ENCODE measurements at places on chromosomes 7 and 10. TPM values are rescaled to one million over a fixed set of nuclear protein-coding genes. Genes with fewer than 3 reads are reported as not detected.

The INMT gene
- total RNA-seq: 5.4 TPM

The ITIH2 gene
- total RNA-seq: not detected

The TUBB8 gene
- not detected for total RNA-seq

The EGR2 gene
- total RNA-seq: 23.6 TPM

The ASZ1 gene
- not detected for total RNA-seq

The PANK1 gene
- total RNA-seq: 24.6 TPM

The NT5C2 gene
- total RNA-seq: 43.2 TPM

The SP4 gene
- total RNA-seq: 9.5 TPM

DNA sequence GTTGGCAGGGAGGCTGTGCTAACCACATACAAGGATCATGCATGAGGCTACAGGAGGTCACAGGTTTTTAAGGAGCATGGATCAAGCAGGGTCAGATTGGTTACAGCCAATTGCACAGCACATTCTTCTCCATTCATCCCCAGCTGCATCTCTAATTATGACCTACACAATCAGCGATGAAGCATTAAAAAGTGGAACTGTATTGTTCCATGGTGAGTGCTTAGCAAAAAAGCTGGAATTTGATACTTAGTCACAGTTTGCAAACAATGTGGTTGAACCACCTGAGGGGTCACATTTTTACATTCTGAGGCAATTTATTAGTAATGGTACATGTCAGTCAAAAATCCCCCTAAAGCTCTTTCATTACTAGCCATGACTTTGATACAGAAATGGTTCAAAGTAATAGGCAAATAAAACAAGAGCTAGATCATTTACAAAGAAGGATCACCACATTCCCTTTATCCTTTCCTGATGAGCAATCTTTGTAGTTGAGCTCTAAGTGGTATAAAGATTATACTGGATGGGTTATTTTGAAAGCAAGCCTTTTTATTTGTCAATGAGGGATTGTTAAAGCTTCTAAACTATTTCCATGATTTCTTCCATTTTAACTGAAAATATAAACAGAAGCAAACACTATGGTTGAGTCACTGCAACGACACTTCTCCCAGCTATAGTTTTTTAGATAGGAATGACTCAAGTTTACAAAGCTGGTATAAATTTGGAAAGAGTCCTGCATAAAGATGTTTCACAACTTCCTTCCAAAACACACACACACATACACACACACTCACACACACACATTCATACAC is 217.8 kb upstream of the SEMA3A start:
- no peak for DNase-seq

- no peak for DNase-seq
Observed at GRCh38 chr10:103750836-103751235, 104.5 kb downstream of the SH3PXD2A start.

GRCh38 chr7:7972128-7972527 is 3.5 kb downstream of the GLCCI1 start:
- no peak for DNase-seq

GRCh38 chr7:36563706-36564327 is 160.5 kb downstream of the AOAH start:
- no peak for DNase-seq

GRCh38 chr7:151900986-151901621 is 24.2 kb upstream of the PRKAG2 start:
- DNase-seq: peak; percentile 52

GRCh38 chr7:84697506-84697905 is 489.4 kb downstream of the SEMA3D start:
- no peak for DNase-seq

DNA sequence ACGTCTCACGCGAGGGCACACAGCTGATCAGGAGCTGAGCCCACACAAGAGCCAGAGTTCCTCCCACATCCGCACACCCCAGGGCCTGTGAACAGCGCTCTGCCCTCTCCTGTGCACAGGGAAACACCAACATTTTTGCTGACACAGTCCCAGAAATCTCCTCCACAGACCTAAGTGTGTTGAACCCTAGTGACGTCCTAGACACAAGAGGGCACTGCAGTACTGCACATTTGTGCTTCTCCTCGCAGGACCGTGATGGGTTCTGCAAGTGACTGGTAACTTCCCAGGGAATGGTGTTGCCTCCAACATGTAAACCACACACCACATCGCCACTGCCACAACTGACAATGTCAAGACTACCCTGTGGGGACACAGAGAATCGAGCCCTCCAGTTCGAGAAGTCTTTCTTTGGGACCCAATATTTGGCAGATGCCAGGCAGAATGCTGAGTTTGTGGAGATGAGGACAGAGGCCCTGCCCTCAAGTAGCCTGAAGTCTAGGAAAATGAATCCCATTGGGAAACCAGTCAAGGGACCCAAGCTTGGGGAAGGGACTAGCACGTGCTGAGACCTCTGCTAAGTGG is 170.3 kb downstream of the PAXIP1 start:
- no peak for DNase-seq

GRCh38 chr10:16117305-16117695 is 257.0 kb upstream of the MINDY3 start:
- no peak for DNase-seq

- DNase-seq: no peak
Observed at GRCh38 chr10:34858003-34858402, 42.9 kb upstream of the PARD3 start.

DNA sequence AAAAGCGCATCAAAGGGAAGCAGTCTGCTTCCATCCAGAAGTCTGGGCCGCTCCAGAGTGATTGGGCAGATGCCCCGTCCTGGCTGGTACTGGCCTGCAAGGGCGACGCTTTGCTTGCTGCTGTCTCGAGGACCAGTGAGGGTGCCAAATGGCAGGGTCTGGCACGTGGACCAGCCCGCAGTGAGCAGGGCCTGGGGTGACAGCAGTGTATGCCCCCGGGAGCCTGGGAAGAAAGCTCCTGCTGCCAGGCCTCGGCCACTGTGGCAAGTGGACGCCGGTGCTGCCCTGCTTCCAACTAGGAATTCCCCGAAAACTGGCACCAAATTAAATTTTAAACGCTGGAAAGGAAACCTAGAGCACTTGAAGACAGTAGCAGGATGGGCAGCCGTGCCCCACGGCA is 357.0 kb upstream of the MKI67 start:
- DNase-seq: no peak

- DNase-seq: no peak
Observed at GRCh38 chr7:98177553-98177952, 33.7 kb upstream of the BHLHA15 start.

All from lower leg skin (tissue), 4 donors.